ENCODE measurements at places on chromosomes 1 and 21.
A peak's percentile ranks its signal among the peaks of the same experiment; 100 is the strongest.

DNA sequence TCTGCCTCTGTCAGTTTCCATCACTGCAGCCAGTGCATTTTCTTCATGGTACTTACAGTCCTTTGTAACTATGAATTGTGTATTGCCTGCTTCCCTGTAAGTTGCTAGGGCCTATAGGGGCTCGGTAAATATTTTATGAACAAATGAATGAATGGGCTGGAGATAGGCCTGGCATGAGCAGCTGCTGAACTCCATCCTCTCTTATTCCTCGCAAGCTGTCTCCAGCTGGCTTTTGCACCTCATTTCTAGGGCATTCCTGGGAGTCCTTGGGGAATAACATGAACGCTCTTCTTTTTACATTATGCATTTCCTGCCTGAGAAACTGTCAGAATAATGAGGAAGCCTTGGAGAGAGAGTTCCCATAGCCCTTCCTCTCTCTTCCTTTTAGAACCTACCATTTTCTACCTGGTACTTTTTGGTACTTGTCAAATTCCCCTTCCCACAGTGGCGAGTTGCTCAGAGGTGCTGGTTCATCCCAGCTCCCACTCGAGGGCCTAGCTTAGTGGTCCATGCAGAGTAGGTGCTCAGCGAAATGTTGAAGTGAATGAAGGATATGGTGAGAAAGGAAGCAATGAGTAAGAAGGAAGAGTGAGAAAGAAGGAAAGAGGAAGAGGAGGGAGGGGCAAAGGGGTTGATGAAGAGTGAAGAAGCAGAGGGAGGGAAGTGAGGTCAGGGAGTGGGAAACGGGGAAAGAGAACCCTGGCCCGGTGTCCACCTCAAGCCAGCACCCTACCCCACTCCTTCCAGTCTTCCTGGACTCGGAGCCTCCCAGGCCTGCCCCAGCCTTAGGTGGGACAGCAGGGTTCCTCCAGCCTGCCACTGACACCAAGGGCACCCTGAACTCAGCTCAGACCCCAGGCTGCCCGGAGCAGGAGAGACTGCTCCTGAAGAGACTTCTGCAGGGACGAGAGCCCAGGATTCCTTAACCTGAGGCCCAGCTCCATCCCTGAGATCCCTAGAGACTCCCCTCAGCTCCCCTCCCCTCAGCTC, 29.6 kb downstream of the KCNC4 start:
- DNase-seq, result no peak

GRCh38 chr1:113674591-113674990, 84.7 kb downstream of the PHTF1 start:
- DNase-seq, result no peak

- DNase-seq, result no peak
These were observed 696.0 kb upstream of the CHRM3 start for GRCh38 chr1:238690415-238690814.

GRCh38 chr1:177645491-177646190, 324.2 kb downstream of the SEC16B start:
- no peak for DNase-seq

DNA sequence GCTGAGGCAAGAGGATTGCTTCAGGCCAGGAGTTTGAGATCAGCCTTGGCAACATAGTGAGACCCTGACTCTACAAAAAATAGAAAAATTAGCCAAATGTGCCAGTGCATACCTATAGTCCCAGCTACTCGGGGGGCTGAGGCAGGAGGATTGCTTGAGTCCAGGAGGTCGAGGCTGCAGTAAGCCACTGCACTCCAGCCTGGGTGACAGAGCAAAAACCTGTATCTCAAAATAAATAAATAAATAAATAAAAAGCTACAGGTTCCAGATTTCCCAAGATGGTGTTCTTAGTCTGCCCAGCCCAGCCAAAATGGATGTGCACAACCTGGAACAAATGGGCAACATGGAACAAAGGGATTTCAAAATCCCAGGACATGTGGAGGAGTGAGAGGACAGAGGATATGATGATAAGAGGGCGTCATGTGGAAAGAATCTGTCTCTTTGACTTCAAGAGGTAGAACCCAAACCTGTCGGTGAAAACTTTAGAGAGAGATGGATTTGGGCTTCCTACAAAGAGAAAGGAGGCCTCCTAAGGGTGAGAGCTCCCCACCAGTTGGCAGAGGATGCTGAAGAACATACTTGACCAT, 3.2 kb downstream of the EDARADD start:
- DNase-seq, result no peak

GRCh38 chr1:158007667-158008386, 14.4 kb downstream of the KIRREL1 start:
- no peak for DNase-seq

DNA sequence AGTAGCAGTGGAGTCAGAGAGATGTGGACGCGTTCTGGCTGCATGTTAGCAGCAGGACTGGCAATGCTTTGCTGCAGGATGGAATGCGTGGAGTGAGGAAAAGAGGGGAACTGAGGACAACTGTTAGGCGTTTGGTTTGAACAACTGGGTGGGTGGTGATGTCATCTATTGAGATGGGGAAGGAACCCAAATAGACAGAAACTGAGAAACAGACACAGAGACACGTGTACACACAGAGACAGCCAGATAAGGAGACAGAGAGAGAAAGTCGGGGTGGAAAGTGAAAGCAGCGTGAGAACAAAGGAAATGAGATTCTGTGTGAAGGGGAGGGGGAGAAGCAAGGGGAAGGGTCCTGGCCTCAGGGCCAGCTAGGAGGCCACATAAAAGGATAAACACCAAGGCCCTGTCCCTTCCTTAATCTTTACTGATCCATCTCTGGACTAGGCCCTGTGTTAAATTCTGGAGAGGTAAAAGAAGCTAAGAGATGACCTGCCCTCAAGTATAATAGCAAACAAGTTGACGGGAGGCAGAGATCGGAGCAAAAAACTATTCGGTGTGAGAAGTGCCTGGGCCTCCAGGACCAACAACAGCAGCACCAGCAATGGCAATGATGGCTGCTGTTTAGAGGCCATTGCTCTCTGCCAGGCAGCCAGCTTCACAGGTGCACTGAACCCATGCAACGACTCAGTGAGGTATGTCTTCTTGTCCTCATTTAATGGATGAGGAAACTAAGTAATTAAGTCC, 31.6 kb downstream of the VWA5B1 start:
- DNase-seq, result no peak

- DNase-seq, result peak; percentile 50
These were observed 9.0 kb downstream of the HCRTR1 start for GRCh38 chr1:31626223-31627207.

DNA sequence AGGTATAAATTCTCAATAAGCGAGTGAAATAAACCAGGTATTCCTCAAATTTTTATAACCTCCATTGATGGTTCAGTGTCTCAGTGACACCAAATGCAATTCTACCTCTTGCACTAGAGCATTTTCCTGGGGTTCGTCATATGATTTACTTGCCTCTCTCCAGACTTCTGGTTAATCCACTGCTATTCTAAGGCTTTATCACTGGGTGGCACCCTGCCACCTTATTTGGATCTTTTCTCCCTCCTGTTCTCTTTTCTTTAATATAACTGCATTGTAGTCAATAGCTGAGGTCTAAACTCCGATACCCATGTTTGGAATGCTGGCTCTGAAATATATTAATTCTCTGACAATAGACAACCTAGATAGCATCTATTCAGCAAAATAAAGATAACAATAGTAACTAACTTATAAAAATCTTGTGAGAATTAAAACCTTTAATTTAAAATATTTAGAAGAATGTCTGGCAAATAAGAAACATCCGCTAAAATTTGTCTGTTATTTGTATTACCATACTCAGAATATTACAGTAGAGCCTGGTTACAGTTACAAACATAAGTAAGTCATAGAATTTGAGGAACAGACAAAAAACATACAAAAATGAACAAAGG, 436.4 kb downstream of the PLA2G4A start:
- peak; percentile 49 for DNase-seq

DNA sequence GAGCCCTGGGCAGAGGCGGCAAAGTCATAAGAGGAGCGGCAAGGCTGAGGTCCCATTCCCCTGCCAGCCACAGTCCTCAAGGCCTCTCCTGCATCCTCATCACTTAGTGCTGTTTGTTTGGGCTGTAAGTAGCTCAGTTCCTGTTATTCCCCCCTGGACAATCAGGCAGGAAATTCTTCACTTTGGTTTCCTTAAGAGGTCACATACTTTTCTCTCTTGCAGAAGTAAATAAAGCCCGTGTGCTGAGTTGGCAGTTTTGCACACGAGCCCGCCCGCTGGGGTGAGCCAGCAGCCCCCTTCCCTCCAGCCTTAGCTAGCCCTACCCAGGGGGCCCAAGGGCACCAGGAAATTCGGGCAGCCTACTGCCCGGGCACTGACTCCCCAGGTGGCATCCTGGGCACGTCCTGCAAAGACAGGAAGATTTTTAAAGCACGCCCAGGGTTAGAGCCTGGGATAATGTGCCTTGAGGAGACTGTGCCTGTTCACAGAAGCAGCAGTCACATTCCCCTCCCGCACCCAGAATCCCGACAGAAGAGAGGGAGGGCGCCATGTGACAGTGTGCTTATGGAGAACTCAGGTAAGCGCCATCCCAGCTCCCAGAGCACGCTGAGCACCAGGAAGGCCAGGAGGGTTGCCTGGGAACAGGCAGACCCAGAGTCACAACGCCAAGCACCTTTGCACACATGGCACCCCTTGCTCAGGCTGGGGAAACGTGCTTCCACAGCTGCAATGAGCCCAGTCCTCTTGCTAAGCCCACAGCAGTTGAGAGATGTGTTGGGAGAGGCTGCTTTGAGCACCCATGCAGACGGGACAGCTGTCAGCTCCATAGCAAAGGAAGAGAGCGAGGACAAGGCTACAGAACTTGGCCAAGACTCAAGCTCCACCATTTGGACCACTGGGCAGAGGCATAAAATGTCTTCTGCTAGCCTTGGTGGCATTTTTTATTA, 144.5 kb upstream of the TMEM51 start:
- DNase-seq, result no peak

DNA sequence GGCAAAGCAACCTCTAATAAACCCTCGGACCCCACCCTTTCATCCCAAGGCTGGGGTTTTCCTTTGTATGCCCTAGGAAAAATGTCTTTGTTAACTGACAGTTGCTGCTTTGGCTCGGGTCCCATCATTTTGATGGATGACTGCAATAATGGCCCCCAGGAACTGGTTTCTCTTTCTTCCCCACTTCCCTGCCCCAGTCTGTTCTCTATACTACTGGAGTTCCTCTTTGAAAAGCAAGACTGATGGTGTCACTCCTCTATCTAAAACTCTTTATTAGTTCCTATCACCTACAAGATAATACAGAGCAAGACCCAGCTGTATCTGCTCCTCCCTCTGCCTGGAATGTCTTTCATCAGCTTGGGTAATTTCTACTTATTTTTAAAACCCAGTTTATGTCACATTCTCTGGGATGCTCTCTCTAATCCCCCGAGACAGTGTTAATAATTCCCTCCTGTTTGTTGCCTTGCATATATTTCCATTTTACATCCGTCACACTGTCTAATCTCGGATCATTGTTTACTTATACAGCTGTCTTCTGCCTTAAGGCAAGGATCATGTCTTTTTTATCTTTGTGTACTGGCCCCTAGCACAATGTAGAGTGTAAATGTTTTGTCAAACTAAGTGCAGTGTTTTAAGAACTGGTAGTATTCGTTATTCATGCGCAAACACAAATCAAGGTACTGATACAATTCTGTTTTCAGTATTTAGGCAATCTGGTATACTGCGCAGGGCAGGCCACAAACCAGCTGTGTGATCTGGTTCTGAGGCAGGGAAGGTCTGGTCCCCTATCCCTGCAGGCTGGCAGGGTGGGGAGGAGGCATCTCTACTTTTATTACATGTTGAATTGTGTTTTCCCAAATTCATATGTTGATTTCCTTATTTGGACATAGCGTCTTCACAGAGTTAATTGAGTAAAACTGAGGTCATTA, 16.1 kb downstream of the SLAMF1 start:
- DNase-seq, result no peak

- no peak for DNase-seq
These were observed 228.8 kb downstream of the CAMTA1 start for GRCh38 chr1:7013833-7014639.

DNA sequence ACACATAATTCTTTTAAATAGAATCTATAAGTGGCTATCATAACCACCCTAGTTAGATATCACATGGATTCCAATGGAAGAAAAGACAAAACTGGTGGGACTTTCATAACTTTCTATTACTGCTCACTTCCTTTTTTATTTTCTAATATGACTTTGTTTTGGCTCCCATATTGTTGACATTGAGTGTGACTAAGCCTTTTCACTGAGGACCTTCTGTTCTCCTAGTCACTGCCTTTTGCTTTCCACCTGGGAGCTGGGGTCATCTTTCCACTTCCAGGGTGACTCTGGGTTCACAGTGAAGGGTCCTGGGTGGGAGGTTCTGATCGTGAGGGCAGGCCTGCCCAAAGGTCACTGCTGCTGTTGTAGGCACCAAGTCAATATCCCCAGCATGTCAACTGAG, 275.8 kb downstream of the TGFB2 start:
- DNase-seq, result no peak

DNA sequence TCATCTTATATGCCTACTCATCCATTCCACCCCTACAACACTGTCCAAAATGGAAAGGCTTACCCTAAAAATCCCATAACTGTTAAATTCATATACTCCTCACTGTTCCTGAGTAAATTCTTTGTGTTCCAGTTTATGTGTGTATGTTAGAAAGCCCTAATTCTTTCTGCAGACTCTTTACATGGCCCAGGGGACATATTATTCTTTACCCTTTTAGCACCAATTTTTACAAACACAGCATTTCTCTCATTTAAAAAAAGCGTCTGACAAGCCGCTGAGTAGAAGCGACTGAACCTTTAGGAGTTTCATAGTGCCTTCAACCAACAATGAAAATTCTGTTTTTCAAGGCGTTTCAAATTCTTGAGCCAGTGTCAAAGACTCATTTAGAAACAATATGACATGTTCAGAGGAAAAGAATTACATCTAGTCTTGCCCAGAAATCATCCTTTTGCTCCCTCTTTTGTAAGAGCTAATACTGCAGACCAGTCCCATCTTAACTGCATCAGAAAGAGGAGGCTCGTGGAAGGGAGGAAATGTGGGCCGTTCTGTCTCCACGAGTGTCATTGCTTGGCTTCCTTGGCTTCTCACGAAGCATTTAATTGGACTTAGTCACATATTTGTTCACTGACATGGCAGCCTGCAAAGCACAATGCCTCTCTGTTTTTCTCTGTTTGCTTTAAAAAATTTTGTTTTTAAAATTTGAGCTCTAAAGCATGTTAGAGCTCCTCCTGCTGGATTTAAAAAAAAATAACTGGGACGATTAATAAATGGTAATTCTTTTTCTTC, 21.3 kb upstream of the C1orf105 start:
- DNase-seq, result no peak

DNA sequence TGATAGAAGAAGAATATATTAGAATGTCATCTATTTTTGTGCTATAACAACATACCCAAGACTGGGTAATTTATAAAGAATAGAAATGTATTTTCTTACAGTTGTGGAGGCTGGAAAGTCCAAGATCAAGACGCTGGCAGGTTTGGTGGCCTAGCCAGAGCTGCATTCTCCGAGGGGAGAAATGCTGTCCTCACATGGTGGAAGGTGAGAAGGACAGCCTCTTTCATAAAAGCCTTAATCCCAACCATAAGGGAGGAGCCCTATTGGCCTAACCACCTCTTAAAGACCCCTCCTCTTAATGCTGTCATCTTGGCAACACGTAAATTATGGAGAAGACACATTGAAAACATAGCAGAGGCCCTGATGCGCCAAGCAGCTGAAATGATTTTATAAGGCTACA, 60.1 kb upstream of the KAZN start:
- DNase-seq, result no peak

All from iPS-NIHi11 (cell line).